T-cell (primary cell): ENCODE measurements at places on chromosomes 4 and X.

DNA sequence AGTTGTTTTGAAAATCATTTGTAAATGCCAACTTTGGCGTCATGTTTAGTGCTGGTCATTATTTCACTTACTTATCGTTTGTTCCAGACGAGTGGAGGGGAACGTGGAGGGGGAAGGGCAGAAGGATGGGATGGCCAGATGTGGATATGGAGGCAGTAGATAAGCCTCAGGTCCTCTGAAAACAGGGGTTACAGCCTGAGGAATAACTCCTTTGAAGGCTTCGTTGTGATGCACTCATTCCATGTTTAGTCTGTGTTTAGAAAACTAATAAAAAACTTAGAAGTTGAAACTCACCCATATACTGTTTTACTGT is 1.1 kb downstream of the MOB1B start:
- DNase-seq = no peak

GRCh38 chr4:139676365-139676764 is 10.7 kb downstream of the MGST2 start:
- DNase-seq = no peak

GRCh38 chr4:157992038-157992705 is 180.7 kb downstream of the GASK1B start:
- DNase-seq = no peak

DNA sequence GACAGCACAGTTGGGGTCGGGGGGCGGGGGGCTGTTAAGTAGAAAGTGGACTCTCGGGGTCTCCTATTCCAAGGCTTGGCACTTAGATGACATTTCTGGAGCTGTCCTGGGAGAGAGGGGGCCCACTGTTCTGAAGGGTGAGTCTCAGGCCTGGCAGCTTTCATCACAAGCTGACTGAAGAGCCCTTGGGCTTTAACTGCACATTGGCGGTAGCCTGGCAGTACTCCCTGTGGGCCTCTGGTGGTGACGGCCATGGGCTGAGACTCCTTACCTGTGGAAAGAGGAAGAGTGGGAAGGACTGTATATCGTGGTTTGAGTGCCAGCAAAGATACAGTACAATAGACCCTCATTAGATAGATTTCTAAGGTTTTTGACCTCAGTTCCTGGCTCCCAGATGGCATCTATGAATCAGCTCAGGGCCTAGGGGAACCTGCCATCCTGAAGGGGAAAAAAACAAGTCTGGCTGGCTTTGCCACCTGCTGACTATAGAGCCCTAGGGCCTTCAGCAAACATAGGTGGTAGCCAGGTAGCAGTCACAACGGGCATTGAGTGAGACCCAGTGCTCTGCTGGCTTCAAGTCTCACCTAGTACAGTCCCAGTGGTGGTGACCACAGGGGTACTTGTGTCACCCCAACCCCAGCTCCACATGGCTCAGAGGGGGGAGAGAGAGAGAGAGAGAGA is 87.9 kb downstream of the ANKRD17 start:
- DNase-seq = no peak

DNA sequence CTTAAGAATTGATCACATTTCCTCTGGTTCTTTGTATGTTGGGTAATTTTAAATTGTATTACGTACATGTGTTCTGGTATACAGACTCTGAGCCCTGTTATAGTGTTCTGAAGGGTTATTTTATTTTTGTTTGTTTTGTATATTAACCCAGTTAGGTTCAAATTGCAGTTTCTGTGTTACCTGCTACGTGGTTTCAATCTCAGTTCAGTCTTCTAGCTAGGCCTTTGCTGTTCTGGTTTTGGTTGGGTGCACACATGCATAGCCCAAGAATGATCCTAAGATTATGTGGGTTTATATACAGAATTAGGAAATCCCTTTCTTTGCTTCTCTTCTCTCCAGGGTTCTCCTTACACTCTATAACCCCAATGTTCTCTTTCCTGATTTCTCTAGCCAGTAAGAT is 161.0 kb downstream of the PPP1R2C start:
- no peak for DNase-seq

- DNase-seq = no peak
These were observed 37.4 kb downstream of the SLC16A2 start for GRCh38 chrX:74458736-74459135.

GRCh38 chr4:37903901-37904300 is 13.0 kb downstream of the TBC1D1 start:
- no peak for DNase-seq

DNA sequence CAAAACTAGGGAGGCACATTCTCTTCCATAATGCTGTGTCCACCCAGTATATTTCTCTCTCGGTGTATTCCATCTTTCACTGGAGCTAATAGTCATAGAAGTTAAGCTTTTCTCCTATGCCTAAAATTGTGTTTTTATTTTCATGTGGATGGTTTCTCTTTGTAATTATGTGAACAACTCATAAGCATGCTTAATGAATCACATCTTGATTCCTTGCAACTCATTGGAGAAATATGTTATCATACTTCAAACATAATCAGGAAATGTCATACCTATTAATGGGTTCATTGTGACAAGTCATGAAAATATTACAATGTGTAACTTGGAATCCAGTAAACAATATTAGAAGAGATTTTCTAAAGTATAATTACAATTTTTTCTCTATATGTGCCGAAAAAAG is 186.3 kb downstream of the SLC7A11 start:
- DNase-seq = no peak

GRCh38 chrX:153644356-153645125 is 2.5 kb upstream of the DUSP9 start:
- DNase-seq = no peak

DNA sequence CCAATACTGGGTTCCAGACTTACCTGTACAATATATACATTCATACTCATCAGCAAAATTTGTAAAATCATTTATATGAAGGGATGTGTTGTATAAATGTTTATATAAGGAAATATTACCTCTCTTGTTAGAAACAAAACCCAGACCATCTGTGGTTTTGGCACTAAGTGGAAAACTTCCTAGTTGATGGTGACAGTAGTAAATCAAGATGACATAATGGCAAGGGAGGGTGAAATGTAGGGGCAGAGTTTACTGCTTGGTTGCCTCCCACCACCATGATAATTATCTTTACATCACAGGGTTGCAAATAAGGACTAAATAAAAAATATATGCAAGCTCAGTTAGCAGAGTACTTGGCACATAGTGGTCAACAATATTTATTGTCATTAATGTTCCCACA is 365.3 kb upstream of the TEX13C start:
- no peak for DNase-seq

DNA sequence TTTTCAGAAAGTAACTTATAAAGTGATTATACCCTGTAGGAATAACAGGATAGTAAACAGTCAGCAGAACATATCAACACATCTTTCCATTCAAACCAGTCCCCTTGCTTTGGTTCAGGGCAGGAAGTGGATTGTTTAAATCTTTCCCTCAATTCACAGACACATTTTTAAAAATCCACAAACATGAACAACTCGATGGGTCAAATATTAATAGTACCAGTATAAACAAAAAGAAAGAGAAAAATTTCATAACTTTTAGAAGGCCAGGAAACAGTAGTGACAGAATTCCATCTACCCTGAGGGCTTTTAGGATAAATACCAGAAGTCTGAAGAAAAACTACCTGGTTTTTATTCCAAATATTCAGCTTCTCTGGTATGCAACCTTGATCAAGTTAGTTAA is 1072.8 kb upstream of the PABPC4L start:
- DNase-seq = no peak

DNA sequence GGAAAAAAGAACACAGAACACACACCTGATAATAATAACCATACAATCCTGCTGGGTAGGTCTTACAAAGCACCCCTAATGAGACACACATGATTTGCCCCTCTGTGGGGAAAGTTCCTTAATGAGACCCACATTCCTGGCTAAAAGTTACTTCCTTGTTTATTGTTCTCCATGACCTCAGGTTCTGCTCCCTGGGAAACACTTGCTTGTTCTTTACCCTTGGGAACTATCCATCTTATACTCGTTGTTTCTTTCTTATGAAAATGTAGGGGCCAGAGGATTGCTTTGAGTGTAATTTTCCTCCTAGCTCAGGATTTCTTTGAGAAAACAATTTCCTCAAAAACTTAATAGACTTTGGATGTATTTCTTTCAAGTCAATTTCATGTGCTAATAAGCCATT is 52.1 kb upstream of the PCDH10 start:
- DNase-seq = no peak

DNA sequence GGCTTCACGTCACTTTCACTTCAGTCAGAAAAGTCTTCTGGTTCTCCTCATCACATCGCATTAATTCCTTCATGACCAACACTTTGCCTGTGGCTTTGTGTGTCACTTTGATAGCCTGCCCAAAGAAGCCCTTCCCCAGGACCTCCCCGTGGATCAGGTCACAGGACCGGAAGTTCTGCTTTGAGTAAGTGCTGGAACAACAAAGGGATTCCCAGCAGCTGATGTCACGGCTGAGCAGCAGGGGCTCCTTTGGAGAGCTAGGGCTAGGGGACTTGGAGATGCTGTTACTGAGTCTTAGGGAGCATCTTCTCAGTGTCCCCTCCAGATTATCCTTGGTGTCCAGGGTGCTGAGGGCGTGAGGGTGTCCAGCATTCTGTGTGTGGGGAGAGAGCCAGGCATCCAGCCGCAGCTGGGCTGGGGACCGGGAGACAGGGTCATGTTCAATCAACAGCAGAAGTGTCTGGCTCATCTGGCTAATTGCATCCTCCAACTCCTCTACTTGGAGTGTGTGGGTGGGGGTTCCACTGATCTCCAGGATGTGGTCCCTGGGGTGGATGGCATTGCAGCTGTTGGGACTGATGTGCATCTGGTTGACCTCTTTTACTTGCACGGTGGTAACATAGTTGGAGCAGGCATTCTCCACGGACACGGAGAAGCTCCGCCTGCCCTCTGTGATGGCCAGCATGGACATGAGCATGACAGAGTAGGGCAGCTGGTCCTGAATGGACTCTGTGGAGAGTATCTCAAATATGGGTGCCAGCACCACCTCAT is 39.2 kb upstream of the ARHGAP6 start:
- no peak for DNase-seq

DNA sequence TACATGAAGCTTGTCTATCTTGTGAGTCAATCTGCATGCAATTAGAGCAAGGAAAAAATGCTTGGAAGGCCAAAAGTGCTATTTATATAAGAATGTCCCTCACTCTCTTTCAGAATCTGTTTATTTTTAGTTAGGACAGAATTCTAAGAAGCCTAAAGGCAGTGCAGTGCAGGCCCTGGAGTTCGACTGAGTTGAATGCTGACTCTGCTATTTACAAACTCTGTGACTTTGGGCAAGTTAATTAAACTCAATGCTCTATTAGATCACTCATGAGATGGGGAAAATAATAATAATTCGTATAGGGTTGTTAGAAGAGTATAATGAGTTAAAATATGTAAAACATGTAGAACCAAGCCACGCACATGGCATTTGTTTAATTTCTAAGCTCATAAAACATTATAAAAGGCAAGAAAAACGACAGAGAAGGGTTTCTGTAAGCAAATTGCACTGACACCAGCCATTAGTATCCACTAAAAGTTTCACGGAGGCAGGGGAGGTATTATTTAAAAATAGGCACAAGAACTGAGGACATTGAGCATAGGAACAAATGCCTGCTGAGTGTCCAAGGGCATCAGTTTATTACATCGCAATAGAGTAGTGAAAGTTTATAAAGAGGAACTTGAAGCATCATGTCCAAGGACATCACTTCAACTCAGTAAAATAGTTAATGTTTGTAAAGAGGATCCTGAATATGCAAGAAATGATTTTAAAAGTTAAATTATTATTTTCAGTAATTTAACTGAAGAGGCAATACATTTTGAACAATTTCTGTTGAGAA is 115.0 kb upstream of the INPP4B start:
- no peak for DNase-seq

DNA sequence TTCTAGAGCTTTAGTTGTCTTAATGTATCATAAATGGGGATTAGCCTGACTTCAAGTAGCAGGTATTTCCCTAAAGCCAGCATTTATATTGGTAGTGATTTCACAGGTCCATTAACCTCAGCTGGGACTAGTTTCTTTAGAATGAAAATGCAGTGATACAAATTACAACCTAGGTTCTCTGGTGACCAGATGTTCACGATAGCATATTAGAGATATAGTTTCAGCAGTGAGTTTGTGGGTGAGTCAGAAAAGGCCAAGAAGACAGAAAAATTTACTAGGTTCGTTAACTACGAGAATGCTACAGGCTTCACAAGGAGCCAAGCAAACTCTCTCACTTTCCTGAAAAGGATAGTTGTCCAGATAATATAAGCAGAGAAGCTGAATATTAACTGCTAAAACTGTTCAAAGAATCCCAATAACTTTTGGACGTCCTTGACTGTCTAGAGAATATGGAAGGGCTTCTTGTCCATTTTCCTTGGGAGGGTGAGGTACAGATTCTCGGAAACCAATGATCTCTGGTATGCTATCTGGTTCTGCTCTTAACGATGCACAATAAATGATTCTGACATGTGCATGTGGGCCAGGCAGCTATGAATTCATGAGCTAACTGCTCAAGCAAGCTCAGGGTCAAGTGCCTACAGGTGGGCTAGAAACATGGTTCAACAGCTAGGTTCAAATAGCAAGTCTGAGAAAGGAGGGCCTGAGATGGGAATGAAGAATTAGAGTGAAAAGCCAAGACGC is 6.0 kb upstream of the SPCS3 start:
- no peak for DNase-seq

GRCh38 chrX:116395752-116396151 is 40.7 kb upstream of the SLC6A14 start:
- no peak for DNase-seq

GRCh38 chrX:6904156-6904555 is 243.4 kb upstream of the STS start:
- no peak for DNase-seq

GRCh38 chr4:26062215-26062614 is 148.2 kb downstream of the SMIM20 start:
- no peak for DNase-seq

DNA sequence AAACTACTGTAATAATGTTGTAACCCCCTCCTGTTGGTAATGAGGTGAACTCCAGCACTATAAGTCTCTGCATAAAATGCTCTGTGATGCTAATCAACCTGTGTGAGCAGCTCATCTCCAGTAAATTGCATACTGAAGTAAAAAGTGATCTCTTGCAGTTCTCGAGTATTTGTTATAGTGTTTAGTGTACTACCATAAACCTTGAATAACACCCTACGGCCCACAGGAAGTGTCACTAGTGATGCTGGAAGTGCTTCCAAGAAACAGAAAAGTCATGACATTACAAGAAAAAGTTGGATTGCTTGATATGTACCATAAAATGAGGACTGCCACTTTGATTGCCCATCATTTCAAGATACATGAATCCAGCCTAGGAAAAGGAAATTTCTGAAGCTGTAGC is 39.0 kb downstream of the IL15 start:
- no peak for DNase-seq
